ENCODE measurements at places on chromosomes 2 and 18. TPM values are rescaled to one million over a fixed set of nuclear protein-coding genes. Genes with fewer than 3 reads are reported as not detected.

GKN1 gene
- total RNA-seq: not detected

MAP3K19 gene
- total RNA-seq: not detected

CKAP2L gene
- 14.0 TPM for total RNA-seq

GAREM2 gene
- total RNA-seq: 2.4 TPM

CHRNG gene
- total RNA-seq: not detected

All from A375 (cell line).